Breast epithelium (tissue), 4 donors: ENCODE measurements at places on chromosomes 5 and 9.

DNA sequence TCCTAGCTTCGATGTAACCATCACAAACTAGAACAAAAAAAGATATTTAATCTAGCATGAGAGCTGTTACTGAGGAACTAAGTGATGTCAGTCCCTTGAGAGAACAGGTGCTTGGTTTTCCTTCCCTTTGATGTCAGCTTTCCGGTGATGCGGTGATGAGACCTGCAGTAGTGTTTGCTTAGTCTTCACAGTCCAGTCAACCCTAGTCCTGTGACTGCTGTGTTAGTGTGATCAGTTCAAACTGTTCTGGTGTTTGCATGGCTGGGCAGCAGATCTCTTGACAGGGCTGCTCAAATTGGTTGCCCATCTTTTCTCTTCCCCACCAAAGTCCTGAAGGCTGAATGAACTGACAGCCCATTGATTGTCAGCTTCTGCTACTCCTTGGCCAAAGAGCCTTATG is 608.6 kb upstream of the DAB2 start:
- no peak for DNase-seq

DNA sequence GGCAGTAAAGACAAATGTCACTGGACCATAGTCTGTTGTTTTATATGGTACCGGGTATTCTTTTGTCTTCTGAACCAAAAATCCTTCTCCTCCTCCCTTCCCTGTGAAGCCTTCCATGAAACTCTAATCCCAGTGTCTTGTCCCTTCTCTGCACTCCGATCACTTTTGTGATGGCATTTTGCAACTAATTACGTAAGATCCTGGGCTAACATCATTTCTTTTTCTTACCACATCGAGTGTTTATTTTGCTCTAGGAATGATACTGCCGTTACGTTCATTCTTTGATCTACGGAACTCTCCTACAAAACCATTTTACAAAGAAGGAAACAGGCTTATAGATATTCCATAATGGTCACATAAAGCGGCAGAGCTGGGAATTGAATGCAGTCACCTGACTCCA is 33.7 kb downstream of the SNX18 start:
- no peak for DNase-seq

DNA sequence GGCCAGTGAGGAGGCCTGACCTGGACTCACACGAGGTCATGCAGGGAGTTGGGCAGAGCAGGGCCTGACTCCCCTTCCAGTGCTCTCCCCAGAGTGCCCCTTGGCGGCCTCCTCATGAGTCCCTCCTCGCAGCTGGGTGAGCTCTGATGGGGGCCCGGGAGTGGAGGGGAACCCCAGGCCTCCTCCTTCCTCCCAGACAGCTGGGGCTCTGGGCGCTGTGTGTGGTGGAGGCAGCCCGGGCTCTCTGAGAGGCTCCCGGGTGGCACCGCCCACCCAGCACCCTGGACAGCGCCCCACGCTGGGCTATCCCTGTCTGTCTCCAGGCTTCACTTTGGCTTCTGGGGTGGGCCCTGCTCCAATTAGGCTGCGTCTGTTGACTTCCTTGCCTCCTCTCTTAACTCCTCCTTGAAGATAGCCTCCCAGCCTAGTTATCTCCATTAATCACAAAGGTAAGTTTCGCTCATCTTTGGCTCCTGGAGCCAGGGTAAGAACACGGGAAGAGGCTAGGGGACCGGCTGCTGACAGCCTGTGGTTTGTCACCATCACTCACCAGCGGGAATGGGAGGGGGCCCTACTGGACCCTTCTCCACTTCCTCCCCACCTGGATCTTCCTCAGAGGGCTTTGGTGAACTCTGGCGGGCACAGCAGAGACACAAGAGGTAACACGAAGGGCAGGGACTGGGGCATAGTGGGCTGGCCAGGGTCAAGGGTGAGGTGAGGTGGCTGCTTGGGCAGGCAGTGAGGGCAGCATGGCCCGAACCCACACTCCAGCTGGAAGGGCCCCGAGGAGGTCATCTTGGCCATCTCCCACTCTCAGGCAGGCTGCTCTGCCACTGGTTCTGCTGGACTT is 13.1 kb downstream of the PSD2 start:
- no peak for DNase-seq

DNA sequence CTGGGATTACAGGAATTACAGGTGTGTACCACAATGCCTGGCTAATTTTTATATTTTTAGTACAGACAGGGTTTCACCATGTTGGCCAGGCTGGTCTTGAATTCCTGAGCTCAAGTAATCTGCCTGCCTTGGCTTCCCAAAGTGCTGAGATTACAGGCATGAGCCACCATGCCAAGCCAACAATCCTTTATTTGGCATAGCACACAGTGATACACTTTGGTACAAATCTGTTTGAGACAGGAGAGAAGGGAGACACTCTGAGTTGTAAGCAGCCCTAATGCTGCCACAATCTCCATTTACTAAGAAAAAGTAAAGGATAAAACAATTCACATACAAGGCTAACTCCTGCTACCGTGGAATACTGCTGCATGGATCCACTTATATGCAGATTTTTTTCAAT is 177.8 kb downstream of the RAPGEF6 start:
- no peak for DNase-seq

GRCh38 chr5:59055745-59056448 is 473.0 kb downstream of the RAB3C start:
- DNase-seq, result no peak

- no peak for DNase-seq
Measured at GRCh38 chr9:13502484-13502883, 223.0 kb upstream of the MPDZ start.

- no peak for DNase-seq
Measured at GRCh38 chr5:124193371-124193789, 553.1 kb downstream of the ZNF608 start.

- no peak for DNase-seq
Measured at GRCh38 chr9:16729651-16730050, 140.8 kb downstream of the BNC2 start.

GRCh38 chr9:113461943-113462342 is 1.6 kb upstream of the RGS3 start:
- no peak for DNase-seq

GRCh38 chr5:127404190-127404589 is 113.2 kb upstream of the PRRC1 start:
- DNase-seq, result no peak

DNA sequence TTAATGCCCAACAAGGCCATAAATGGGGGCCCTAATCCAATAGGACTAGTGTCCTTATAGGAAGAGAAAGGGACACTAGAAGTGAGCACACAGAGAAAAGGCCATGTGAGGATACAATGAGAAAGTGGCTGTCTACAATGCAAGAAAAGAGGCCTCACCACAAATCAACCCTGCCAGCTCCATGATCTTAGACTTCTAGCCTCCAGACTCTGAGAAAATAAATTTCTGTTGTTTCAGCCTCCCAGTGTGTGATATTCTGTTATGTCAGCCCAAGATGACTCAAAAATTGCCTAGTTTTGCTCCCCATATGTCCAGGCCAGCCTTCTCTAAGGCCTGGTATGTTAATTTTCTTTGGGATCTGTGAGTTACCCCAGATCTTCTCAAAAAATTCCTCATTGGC is 32.3 kb upstream of the HTR4 start:
- no peak for DNase-seq

GRCh38 chr5:176550275-176550831 is 1.2 kb downstream of the CDHR2 start:
- no peak for DNase-seq

DNA sequence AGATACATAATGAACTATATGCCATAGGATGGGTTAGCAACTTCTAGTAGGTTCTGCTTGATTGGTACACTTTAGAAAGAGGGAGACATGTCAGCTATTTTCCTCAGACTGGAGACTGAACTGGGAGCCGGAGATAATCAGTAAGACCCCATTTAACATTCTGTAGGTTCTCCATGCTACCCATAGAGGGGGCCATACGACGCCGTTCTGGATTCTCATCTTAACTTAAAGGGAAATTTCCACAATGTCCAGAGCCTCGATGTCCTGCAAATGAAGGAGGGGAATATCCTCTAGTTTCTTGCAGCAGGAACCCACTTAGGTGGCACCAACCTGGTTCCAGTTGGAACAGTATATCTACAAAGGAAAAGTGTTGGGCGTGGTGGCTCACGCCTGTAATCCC is 22.3 kb upstream of the NPM1 start:
- no peak for DNase-seq

- no peak for DNase-seq
Measured at GRCh38 chr9:121929893-121930875, 162.9 kb downstream of the TTLL11 start.

- DNase-seq, result no peak
Measured at GRCh38 chr5:17075236-17075635, 139.1 kb upstream of the MYO10 start.

GRCh38 chr5:141420855-141421488 is at the start of gene PCDHGA11:
PCDHGA11 (plus strand) TSS chr5:141421051; CDS start chr5:141421228, 177 bp downstream.
- no peak for DNase-seq

DNA sequence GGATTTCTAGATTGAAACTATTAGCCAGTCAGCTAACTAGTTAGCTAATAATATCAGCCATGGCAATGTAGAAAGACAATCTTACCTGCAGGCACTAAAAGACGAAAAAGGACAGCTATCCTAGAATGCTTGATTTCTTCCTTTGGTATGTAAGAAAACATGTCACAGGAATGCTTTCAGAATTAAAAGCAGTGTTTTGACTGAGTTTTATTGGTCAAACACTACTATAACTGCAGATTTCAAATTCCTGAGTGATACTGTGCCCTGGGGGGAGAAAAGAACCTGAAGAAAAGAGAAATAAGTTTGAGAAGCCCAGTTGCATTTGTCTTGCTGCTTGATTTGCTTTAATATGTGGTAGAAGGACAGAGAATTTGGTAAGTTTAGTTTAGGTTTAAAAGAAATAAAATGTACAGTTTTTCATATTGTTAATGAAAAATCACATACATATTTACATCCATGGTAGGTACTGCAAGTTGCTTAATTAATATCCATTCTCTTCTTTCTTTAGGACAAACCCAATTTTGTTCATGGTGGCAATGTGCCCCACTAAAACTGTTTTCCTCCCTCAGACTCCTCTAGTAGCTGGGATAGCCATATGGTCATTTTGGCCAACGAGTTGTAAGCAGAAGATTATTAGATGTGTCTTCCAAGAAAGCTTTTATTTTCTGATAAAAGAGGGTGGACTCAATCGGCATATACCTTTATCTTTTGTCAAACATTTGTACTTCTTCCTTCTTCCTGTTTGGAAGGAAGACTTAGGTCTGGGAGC is 4.3 kb upstream of the FAM169A start:
- DNase-seq, result no peak
